Effector memory CD8-positive, alpha-beta T cell (primary cell): ENCODE measurements at places on chromosomes 7 and 10.

DNA sequence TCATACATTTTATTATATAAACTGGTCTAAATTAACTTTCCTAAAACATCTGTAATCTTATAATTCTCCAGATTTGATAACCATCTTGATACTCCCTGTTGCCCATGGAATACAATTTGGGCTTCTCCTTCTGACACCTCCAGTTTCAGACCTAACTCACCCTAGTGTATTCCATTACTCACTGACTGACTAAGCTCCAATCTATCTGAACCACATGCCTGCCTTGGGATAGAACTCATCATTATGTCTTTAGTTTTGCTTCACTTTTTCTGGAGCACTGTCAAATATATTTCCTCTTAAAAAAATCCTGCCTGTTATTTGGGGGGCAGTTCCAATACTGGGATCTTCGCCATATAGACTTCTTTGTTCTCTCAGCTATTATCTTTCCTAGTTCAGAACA lies 4.9 kb upstream of the FOXP2 start:
- DNase-seq, result no peak

DNA sequence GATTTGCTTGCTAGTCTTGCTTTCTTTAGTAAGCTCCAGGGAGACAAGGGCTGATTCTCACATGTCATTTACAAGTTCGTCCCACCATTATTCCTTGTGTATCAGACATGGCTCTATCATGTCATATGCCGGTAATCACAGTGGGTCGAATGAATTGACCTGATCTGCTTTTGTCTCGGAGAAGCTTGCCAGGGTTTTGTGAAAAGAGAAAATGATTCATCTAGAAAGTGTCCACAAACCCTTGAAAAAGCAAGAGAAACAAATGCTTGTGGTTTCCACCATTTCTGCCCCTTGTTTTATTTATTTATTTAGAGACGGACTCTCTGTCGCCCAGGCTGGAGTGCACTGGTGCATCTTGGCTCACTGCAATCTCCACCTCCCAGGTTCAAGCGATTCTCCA lies 278.5 kb downstream of the TCF7L2 start:
- DNase-seq, result no peak

DNA sequence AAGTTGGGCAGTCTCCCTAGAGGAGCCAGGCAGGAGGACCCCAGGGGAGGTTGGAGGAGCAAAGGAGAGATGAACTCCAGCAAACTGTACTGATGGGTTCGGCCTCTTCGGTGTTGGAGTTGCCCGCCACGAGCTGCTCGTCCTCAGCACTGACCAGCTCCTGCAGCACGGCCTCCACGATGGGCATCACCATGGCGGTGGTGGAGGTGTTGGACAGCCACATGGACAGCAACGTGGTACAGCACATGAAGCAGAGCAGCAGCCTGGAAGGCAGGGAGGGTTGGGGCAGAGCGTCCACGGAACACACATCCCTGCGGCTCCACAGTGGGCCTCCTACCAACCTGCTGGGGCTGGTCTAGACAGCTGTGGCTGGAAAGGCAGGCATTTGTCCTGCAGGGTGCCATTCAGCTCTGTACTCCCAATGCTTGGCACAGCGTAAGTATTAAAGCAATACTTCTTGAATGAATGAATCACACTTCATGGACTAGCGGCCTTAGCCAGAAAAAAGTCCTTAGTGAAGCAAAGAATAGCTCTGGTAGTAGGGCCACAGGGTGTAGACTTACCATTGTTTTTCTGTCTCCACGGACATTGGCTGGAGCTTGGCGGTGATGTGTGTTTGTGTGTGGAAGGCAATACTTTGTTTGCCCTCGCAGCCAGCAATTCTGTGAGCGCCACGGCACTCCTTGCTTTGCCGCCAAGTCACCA lies 21.8 kb downstream of the SLC13A4 start:
- DNase-seq, result no peak

- DNase-seq, result no peak
Measured at GRCh38 chr10:106577266-106577665, 587.2 kb downstream of the SORCS1 start.

DNA sequence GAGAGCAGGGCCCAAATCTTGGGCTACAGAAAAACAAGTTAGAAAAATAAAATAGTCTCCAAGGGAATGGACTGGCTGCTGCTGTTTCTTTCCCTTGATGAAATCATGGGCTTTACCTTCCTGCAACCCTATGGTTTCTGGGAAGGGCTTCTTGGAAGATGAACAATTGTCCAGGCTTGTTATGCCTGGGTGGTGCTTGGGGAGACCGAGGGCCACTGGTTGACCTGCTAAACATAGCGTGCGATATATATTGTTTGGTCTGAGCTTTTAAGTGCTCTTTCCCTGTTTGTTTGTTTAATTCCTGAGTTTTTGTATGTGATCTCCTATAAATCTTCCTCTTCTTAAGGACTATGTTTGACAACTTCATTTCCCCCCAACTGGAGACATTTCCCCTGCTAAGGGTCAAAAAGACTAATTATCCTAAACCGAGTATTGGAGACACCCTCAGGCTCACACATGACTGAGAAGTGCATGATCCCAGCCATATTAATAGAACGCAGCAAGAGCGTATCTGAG lies 37.9 kb downstream of the SLC25A28 start:
- no peak for DNase-seq

- DNase-seq, result no peak
Measured at GRCh38 chr7:134104166-134104565, 23.0 kb upstream of the LRGUK start.

GRCh38 chr10:37479469-37479868 lies 354.1 kb downstream of the ANKRD30A start:
- no peak for DNase-seq

DNA sequence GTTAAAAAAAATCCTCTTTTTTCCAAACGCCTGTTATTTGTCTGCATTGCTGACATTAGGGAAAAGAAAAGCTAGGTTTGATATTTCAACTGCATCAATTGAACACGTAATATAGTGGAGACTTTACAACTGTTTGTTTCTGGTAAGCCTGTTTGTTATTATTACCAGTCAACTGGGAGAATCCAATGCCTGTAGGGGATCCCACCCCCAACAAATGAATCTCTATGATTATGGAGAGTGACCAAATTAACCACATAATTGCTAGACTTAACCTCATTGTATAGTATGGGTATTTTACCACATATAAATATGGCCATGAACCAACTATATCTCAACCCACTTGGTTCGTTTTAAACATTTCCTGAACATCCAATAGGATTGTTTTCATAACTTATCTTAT lies 216.1 kb downstream of the TWIST1 start:
- DNase-seq, result no peak

GRCh38 chr7:23105086-23105643 lies 420 bp upstream of the KLHL7 start:
- no peak for DNase-seq

DNA sequence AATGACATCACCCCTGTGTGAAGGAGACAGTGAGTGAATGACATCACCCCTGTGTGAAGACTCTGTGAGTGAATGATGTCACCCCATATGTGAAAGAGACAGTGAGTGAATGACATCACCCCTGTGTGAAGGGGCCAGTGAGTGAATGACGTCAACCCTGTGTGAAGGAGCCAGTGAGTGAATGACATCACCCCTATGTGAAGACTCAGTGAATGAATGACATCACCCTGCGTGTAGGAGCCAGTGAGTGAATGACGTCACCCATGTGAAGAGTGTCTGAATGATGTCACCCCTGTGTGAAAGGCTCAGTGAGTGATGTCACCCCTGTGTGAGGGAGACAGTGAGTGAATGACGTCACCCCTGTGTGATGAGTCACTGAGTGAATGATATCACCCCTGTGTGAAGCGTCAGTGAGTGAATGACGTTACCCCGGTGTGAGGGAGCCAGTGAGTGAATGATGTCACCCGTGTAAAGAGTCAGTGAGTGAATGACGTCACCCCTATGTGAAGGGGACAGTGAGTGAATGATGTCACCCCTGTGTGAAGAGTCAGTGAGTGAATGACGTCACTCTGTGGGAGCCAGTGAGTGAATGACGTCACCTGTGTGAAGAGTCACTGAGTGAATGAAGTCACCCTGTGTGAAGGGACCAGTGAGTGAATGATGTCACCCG lies 478.1 kb downstream of the PTPRN2 start:
- no peak for DNase-seq

DNA sequence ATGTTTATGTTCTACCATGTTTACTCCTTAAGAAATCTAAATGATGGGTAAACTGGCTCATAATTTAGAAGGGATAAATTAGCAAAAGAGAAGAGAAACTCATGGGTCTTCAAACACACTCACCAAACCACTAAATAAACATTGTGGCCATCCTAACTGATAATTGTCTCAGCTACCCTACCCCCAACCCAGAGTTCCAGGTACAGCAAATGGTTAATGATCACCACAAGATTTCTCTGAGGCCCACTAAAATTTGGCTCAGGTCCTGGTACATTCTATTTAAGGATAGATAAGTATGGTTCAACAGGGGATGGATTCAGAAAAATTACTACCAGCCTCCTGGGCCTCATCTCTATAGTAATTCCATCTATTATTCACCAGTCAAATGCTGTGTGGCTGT lies 21.4 kb downstream of the SLC25A13 start:
- DNase-seq, result no peak

GRCh38 chr7:101792051-101792681 lies 25.3 kb upstream of the CUX1 start:
- no peak for DNase-seq

GRCh38 chr10:132269266-132270230 lies 38.2 kb downstream of the STK32C start:
- DNase-seq, result no peak

GRCh38 chr10:369684-370448 lies 234.6 kb downstream of the ZMYND11 start:
- no peak for DNase-seq

- DNase-seq, result no peak
Measured at GRCh38 chr7:13032576-13032975, 345.1 kb downstream of the ARL4A start.

GRCh38 chr10:132878091-132878729 lies 64.2 kb downstream of the CFAP46 start:
- no peak for DNase-seq

DNA sequence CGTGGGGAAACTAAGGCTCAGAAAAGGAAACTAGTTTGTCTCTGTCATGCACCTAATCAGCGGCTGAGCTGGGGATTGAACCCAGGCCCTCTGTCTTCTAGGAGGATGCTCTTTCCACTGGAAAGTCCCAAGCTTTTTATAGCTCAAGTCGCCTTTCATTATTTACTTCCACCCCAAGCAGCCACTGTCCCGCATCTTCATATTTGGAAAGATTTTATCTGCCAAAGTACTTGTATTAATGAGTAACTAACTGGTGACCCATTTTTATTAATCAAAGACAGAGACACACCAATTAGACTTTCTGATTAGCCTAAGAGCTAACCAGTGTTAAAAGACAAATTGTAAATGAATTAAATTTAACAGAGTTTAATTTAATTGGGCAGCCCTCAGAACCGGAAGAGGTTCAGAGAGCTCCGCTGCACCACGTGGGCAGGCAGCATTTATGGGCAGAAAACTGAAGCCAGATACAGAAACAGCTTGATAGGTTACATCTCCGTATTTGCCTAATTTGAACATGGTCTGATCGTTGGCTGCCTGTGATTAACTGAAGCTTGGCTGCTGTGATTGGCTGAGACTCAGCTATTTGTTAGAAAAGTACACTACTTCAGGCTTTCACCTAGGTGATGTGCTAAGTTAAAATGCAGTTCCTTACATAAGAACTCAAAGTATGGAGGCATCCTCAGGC lies 78.5 kb upstream of the PDCD4 start:
- DNase-seq, result no peak

GRCh38 chr10:103890194-103890658 lies 27.8 kb downstream of the STN1 start:
- no peak for DNase-seq

GRCh38 chr10:70169649-70170364 lies 507 bp downstream of the SAR1A start:
- peak; percentile 21 for DNase-seq

DNA sequence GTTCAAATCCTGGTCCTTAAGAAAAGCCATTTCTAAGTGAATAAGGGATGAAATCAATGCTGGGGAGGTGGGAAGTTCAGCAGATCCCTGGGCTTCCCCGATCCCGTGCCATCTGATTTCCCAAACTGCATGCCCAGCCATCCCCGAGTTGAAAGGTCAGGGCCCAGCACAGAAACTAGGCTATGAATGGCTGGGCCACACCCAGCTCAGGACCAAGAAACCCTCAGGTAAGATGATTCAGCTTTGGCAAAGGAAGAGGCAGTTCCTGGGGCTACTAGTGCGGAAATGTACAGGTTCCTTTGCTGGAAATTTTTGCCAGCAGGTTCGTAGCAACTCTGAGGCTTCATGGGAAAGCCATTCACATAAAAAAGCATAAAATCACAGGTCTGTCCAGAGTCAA lies 182.7 kb downstream of the FAM107B start:
- no peak for DNase-seq

DNA sequence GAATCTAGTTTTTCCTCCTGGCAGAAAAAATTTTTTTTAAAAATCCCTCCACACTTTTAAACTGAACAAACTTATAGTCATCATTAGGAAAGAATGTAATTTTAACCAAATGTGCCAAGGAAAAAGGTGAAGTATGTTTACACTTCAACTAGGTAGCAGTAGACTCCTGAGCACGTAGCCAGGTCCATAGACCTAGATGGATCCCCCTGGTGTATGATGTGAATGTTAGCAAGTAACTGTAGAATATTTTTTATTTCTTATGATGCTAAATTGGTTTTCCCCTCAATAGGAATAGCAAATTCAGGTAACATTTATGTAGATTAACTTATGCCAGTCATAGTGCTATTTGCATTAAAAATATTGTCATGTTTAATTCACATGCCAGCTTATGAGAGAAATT lies 19.6 kb downstream of the CABCOCO1 start:
- DNase-seq, result no peak

GRCh38 chr7:20514364-20514763 lies 101.1 kb upstream of the ABCB5 start:
- DNase-seq, result no peak

DNA sequence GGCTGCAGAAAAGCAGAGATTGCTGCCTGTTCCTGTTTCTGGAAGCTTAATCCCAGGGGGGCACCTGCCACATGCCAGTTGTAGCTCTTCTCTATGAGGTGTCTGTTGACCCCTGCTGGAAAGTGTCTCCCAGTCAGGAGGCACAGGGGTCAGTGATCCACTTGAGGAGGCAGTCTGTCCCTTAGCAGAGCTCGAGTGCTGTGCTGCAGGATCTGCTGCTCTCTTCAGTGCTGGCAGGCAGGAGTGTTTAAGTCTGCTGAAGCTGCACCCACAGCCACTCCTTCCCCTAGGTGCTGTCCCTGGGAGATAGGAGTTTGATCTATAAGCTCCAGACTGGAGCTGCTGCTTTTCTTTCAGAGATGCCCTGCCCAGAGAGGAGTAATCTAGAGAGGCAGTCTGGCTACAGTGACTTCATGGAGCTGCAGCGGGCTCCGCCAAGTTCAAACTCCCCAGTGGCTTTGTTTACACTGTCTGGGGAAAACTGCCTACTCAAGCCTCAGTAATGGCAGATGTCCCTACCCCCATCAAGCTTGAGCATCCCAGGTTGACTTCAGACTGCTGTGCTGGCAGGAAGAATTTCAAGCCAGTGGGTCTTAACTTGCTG lies 57.6 kb upstream of the CROT start:
- DNase-seq, result no peak
